ENCODE measurements at places on chromosomes 4 and X. TPM values are rescaled to one million over a fixed set of nuclear protein-coding genes. Genes with fewer than 3 reads are reported as not detected.

Gene NAA11
- not detected for total RNA-seq

Gene FAM236A
- total RNA-seq: not detected

Gene PAK3
- total RNA-seq: 0.64 TPM

Gene DKK2
- total RNA-seq: 10.3 TPM

Gene SHROOM2
- 7.5 TPM for total RNA-seq

Gene GPR82
- not detected for total RNA-seq

Gene UGT2A3
- total RNA-seq: not detected

DNA sequence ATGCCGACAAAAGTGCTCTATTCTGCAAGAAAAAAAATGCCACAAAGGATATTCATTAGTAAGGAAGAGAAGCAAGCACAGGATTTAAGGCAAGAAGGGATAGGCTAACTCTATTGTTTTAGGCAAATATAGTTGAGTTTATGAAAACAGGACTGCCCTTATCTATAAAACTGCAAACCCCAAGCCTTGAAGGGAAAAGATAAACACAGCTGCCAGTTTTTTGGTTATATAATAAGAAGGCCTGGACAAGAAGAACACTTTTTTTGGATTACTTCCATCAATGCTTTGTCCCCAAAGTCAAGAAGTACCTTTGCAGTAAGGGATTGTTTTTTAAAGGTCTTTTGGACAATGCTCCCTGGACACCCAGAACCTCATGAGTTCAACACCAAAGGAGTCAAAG lies 45.4 kb upstream of the WWC2 start:
- no peak overlapping the region for H3K27ac ChIP-seq
- H3K36me3 ChIP-seq: no peaks in the 10 kb centered on the region
- H3K4me1 ChIP-seq: no peaks in the 10 kb centered on the region
- no peak overlapping the region for H3K4me3 ChIP-seq
- H3K27me3 ChIP-seq: no peaks in the 10 kb centered on the region

- no peak for DNase-seq
- H3K4me3 ChIP-seq: no peak overlapping the region
- H3K27ac ChIP-seq: no peak overlapping the region
These were observed 73.8 kb downstream of the CRLF2 start for GRCh38 chrX:1138476-1139184.

DNA sequence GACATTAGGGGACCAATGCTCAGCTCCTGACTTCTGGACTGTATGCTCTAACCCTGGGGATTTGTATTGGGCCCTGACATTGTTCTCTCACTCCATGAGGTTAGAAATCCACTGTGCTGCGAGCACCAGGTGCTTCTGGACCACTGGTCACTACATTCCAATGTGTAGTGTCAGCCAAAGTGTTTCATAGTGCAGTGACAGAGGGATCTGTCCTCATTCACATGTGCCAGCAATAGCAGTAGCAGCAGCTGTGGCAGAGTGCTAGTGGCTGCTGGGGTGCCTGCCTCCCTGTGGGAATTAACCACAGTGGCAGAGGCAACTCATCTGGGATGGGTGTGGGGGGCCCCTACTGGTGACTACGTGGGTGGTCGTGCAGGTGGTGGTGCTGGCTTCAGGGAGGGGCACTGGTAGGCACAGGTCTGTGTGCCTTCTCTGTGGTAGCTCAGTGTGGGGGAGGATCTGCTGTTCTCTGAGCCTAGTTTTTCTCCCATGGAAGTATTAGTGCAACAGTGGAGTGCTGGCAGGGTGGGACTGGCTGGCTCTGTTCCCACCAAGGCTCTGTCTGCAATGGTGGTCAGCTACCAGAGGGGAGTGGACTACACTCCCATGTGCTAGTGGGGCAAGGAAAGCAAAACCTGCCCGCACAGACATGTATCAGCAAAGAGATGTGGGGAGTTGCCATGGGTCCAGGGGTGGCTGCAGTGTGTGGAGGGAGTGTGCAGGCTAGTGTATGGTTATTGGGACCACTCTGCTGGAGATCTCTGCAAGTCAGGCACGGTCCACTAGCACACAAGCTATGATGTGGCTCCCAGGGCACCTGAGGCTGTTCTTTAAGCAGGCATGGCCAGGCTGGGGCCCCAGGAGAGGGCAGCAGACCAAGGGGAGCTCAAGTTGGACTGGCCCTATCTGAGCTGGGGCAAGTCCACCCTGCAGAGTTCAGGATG lies 78.5 kb downstream of the SCLT1 start:
- H3K4me3 ChIP-seq: no peak overlapping the region
- H3K4me1 ChIP-seq: no peaks in the 10 kb centered on the region
- no peak overlapping the region for H3K27ac ChIP-seq
- H3K27me3 ChIP-seq: no peaks in the 10 kb centered on the region
- no peaks in the 10 kb centered on the region for H3K36me3 ChIP-seq
- DNase-seq: no peak

DNA sequence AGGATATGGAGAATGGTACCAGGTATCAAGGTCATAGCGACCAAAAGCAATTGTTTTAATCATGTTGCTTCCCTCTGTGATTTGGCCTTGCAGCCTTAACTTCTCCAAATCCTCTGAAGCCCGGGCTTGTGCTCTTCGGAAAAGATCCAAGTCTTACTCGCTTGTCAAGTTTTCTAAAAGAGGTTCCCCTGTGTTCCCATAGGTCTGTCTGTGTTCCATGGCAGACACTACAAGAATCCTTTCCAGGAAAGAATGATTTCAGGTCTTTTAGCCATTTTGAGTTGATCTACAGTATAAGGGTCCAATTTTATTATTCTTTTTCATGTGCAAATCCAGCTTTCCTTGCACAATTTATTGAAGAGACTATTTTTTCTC lies 710.6 kb upstream of the DIAPH2 start:
- no peaks in the 10 kb centered on the region for H3K4me1 ChIP-seq
- DNase-seq: no peak
- no peaks in the 10 kb centered on the region for H3K27me3 ChIP-seq
- no peaks in the 10 kb centered on the region for H3K36me3 ChIP-seq
- H3K4me3 ChIP-seq: no peak overlapping the region

DNA sequence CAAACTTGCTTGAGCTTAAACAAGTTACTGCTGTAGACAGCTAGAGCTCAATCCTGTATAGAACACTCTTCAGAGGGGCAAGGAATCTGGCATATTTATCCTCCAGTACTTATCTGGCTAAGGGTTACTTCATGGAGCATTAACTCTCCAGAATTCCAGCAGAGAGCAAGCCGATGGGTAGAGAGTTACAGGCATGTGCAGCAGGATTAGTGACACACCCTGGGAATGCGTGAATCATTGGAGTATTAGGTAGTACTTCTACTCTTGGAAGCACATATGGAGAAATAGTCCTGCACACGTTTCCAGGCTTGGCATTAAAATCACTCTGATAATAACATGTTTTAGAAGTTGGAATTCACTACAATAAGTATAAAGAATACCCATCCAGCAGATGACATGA lies 35.4 kb downstream of the GRXCR1 start:
- H3K4me3 ChIP-seq: no peak overlapping the region
- no peaks in the 10 kb centered on the region for H3K27me3 ChIP-seq
- H3K4me1 ChIP-seq: no peaks in the 10 kb centered on the region
- DNase-seq: no peak

DNA sequence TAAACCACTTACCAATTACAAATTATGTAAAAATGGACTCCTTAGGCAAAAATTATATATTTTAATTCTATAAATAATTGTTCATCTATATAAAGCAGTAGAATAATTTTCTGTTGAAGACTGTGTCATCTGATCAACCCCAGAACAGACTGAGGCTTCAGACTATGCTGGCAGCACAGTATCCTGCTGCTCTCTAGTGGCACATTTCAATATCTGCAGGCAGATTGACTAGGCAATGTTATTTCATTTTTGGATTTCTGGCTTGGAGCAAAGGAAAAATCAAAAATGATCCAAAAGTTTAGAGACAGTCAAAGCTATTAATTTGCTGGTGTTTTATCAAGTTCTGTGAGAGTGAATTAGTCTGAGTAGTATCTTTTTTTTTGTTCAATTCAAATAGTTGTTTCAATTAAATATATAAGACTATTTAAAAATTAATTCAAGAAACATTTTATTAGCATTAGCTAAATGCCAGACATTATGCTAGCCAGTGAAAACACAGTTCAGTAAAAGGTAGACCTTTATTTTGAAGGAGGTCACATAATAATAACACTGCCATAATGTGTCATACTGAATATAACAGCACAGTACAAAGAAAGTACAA lies 21.3 kb upstream of the SULT1E1 start:
- no peaks in the 10 kb centered on the region for H3K36me3 ChIP-seq
- no peak for DNase-seq
- H3K4me3 ChIP-seq: no peak overlapping the region
- H3K27me3 ChIP-seq: no peaks in the 10 kb centered on the region

- no peaks in the 10 kb centered on the region for H3K4me1 ChIP-seq
- no peak overlapping the region for H3K27ac ChIP-seq
- H3K27me3 ChIP-seq: no peaks in the 10 kb centered on the region
- H3K36me3 ChIP-seq: no peaks in the 10 kb centered on the region
- no peak overlapping the region for H3K4me3 ChIP-seq
These were observed 37.1 kb upstream of the SETD7 start for GRCh38 chr4:139593091-139593564.

DNA sequence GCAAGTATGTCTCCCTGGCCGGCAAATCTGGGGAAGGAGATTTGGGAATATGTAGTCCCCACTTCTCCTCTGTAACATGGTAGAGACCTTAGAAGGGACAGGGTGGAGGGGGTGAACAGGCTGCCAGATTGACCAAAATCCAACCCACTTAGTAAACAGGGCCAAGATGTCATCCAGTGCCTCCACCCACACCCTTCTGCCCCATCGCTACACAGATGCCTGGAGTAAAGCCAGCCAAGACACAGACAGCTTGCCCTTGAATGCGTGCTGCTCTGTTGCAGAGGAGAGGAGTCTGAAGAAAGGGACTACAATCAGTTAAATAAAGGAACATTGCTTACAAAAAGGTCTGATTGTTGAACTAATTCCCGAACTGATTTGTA lies 160.1 kb upstream of the LDB2 start:
- H3K4me3 ChIP-seq: peak overlapping the region; percentile 5
- no peaks in the 10 kb centered on the region for H3K4me1 ChIP-seq
- no peaks in the 10 kb centered on the region for H3K36me3 ChIP-seq

DNA sequence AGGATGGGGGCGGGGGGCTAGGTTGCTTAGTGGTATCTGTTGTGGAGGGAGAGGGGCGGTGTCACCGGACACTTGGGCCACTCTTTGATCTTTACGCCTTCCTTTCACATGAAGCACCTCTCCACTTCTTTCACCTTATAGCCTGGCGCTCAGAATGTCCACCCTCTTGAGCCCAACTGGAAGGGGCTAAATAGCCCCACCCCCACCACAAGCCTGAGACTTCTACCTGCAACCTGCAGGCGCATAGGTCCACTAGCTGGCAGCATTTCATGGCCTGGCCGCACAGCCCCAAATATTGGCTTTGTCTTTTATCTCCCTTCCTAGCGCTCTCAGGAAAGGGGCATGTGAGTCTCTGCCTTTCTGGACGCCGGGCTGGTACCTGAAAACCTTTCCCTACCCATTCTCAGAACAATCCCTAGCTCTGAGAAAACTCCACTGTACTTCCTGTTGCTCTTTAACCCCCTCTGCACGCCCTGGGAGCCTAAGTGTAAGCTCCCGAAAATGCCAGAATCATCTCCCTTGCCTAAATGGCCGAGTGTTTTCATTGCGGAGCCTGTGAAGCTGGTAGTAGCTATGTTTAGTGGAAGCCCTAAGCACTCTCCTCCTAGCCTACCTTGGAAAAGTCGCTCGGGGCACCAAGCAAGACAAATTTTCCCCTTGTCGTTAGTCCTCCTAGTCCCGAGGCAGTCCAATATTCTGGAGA lies 1.2 kb upstream of the TRPC5 start:
- no peaks in the 10 kb centered on the region for H3K36me3 ChIP-seq
- no peak for DNase-seq
- no peak overlapping the region for H3K4me3 ChIP-seq
- no peaks in the 10 kb centered on the region for H3K27me3 ChIP-seq

GRCh38 chr4:168484626-168485025 lies 4.3 kb upstream of the DDX60L start:
- no peaks in the 10 kb centered on the region for H3K4me1 ChIP-seq
- no peak for DNase-seq
- no peak overlapping the region for H3K4me3 ChIP-seq
- no peaks in the 10 kb centered on the region for H3K27me3 ChIP-seq
- H3K36me3 ChIP-seq: no peaks in the 10 kb centered on the region
- H3K27ac ChIP-seq: no peak overlapping the region

GRCh38 chr4:89056953-89057398 lies at the start of gene FAM13A:
TSS of gene FAM13A (minus strand) at chr4:89057185. CDS start at chr4:89056964, 221 bp downstream.
- H3K27ac ChIP-seq: peak within 1 kb of the TSS; percentile 40
- peak within 1 kb of the TSS; percentile 54 for H3K4me3 ChIP-seq
- peak; percentile 30 for DNase-seq
- peaks cover 9% of the 10 kb centered on the region for H3K4me1 ChIP-seq

GRCh38 chr4:186627226-186627865 lies 72.0 kb upstream of the MTNR1A start:
- H3K36me3 ChIP-seq: peaks cover 11% of the 10 kb centered on the region
- no peak overlapping the region for H3K4me3 ChIP-seq
- no peak for DNase-seq
- H3K27ac ChIP-seq: peak overlapping the region; percentile 40

DNA sequence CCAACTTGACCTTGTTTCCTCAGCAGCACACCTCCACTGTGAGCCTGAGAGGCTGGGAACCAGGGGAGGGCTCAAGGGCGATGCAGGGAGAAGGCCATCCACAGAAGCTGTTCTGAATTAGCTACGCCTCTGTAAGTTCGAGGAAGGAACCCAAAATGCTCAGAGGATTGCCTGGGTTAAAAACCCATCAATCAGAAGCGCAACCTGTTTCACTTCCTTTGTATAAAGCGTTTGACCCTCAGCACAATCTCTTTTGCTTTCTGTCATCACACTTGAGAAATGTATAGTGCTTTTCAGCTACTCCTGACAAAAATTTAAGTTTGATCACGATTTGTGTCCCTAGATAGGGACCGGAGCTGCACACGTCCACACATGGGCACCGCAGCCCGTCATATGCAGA lies 48.0 kb upstream of the MAP3K15 start:
- no peaks in the 10 kb centered on the region for H3K27me3 ChIP-seq
- H3K36me3 ChIP-seq: no peaks in the 10 kb centered on the region
- no peak for DNase-seq

- H3K27me3 ChIP-seq: no peaks in the 10 kb centered on the region
- H3K4me1 ChIP-seq: no peaks in the 10 kb centered on the region
- H3K4me3 ChIP-seq: no peak overlapping the region
- no peaks in the 10 kb centered on the region for H3K36me3 ChIP-seq
- DNase-seq: no peak
- H3K27ac ChIP-seq: no peak overlapping the region
These were observed 394.6 kb downstream of the SPOCK3 start for GRCh38 chr4:166839615-166840251.

GRCh38 chr4:144409525-144409924 lies 236.4 kb upstream of the HHIP start:
- no peaks in the 10 kb centered on the region for H3K4me1 ChIP-seq
- H3K36me3 ChIP-seq: no peaks in the 10 kb centered on the region
- H3K27ac ChIP-seq: no peak overlapping the region
- DNase-seq: no peak
- no peaks in the 10 kb centered on the region for H3K27me3 ChIP-seq
- no peak overlapping the region for H3K4me3 ChIP-seq

DNA sequence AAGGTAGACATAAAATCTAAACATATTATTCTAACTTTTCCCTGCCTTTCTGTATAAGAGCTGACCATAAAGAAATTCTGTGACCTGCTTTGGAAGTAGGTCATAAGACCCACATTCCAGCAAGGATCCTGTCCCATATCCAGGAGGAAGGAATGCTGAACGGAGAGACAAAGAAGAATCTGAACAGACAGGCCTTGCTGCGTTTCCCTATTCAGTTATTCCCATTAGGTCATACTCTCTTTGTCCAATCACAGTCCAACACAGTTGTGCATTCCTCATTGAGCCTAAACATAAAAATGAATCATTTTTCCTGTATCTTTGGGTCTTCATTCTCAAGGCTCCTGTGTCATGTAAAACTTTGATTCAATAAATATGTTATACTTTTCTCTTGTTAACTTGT lies 287.6 kb upstream of the TAPT1 start:
- DNase-seq: no peak
- no peak overlapping the region for H3K27ac ChIP-seq
- H3K4me3 ChIP-seq: no peak overlapping the region
- no peaks in the 10 kb centered on the region for H3K27me3 ChIP-seq
- no peaks in the 10 kb centered on the region for H3K36me3 ChIP-seq

Measured in ascending aorta (tissue), 2 donors.